ENCODE measurements at places on chromosomes 4 and X.

DNA sequence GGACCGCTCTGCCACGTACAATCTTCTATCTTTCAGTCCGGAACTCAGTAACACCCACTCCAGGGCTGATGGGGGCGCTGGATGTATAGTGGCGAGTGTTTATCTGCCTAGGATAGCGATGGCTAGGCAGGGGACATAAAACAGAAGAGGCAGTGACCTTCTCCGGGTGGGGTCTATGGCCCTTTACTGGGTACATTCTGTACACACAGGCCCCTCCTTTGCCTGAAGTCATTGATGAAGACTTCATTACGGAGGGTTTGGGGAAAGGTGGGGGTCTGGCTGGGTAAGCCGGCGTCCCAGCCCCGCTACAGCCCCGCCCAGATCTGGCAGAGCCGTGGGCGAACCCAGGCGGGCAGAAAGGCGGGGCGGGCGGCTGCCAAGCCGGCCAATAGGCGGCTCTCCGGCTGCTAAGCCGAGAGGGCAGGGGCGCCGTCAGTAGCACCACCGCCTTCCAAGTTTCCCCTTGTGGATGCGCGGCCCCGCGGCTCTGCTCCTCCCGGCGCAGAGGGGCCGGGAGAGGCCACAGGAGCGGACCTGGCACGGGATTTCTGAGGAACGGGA, at the start of gene CHST7:
CHST7 (plus strand) TSS at position 435 of the 561 bp plus-strand sequence. CDS start 167 bp downstream, outside the sequence.
- peak; percentile 53 for DNase-seq

DNA sequence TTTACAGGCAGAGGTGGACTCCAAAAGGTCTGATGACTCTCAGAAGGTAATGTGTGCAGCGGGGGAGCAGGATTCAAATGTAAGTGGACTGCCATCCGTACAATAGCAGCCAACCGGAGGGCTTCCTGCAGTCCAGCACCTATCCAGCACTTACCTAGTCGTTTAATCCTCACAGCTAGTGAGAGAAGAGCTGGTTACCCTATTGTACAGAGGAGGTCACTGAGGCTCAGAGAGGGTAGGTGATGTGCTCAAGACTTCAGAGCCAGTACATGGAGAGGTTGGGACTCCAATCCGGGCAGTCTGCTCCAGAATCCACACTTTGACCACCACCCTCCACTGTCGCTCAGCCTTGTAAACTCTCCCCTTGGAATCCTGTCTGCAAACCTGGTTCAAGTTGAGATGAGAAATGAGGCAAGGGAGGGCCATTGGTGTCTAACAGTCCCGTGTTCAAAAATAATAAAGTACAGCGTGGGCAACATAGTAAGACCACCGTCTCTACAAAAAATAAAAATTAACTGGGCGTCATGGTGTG, 22.5 kb upstream of the JAKMIP1 start:
- DNase-seq, result no peak

DNA sequence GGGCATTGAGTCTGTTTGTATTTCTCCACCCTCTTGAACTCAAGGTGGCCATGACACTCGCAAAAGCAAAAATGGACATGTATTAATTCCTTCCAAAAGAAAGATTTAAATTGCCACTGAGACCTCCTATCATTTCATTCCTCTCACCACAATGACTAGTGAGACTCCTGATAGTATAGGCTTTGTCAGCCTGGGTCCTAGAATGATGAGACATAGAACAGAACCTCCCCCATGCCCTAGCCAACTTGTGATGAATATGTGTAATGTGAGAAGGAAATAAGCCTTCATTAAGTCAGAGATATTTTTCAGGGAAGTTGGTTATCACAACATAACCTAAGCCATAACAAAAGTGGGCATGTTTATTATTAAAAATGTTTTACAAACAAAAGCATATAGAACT, 62.5 kb downstream of the ASB9 start:
- DNase-seq, result no peak

- no peak for DNase-seq
Observed at GRCh38 chr4:186881521-186882220, 158.0 kb upstream of the FAT1 start.

DNA sequence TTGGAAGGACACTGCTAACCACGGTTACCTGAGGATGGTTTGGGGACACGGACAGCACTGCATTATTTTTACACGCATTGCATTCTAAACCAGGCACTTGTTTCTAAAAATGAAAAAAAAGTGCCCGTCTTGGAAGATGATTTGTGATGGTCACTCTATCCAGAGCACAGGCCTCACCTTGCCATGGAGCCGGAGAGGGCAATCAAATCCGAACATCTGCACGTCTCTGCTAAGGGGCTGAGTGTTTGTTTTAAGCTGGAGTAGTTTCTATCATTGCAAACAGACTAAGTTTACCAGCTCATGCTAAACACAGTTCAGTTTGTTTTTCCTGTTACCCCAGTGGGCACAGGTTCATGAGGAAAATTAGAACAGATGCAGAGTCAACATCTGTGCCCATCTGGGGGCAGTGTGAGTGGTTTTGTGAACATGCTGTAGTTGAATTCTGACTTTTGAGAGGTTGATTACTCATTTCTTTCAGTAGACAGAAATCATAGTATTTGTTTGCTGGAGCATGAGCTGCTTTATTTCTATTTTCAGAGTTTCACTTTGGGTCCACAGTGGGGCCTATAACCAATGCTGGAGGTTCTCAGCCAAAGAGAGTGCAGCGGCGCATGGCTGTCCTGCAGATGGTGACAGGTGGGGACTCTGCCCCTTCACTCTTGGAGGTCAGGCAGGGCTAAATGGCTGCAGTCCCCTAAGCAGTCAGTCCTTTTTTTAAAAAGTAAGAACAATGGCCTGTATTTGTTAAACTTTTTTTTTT, 65.4 kb upstream of the ENPP6 start:
- DNase-seq, result peak; percentile 9

GRCh38 chr4:38072578-38072977, 112.4 kb downstream of the PTTG2 start:
- no peak for DNase-seq

- DNase-seq, result no peak
Observed at GRCh38 chr4:81506731-81507130, 35.0 kb upstream of the RASGEF1B start.

Data from NCI-H1092 (cell line).